ENCODE measurements at places on chromosomes 12 and 14. TPM values are rescaled to one million over a fixed set of nuclear protein-coding genes. Genes with fewer than 3 reads are reported as not detected.

GRCh38 chr12:21599143-21599999, 5.3 kb downstream of the GYS2 start:
- DNase-seq, result no peak

- peak; percentile 81 for DNase-seq
Observed at GRCh38 chr14:51996148-51996746, 6.9 kb downstream of the RTRAF start.

- peak; percentile 51 for DNase-seq
Observed at GRCh38 chr12:59164991-59165718, 244.9 kb upstream of the LRIG3 start.

DNA sequence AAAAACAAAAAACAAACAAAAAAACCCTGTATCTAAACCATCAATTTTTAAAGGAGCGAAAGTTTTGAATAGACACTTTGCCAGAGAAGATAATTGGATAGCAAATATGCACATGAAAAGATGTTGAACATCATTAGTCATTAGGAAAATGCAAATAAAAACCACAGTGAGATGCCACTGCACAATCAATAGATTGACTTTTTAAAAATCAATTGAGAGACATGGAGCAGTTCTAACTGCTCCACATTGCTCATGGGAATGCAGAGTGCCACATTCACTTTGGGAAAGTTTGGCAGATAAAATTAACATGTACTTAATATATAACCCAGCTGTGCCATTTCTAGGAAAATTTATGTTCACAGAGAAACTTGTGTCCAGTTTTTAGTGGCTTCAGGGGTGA, 12.7 kb downstream of the EIF2S1 start:
- DNase-seq, result no peak

DNA sequence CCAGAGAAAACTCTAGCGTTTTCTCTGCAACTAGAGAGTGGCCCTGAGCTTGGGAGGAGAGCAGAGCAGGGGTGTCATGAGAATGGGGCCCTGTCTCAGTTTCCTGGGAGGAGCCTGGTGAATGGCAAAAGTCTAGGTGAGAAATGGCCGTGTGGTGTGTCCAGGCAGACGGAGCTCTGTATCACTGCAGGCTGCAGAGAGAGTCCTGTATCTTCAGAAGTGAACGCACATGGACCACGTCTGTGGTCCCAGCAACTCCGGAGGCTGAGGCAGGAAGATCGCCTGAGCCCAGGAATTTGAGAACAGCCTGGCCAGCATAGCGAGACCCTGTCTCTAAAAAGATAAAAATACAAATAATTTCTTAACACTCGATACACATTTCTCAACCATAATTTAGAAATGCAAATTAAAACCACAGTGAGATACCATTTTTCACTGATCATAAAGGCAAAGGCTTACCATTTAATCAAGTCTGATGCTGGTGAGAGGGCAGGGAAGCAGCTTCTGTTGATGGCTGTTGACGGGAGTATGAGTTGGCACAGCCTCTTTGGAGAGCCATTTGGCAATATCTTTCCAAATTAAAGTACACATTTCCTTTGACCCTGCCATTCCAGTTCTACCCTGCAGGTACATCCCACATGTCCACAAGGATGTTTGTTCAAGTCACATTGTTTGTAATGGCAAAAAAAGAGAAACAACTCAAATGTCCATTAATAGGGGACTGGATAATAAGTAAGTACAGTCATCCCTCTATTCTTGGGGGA, 51.0 kb downstream of the NFKBIA start:
- DNase-seq, result no peak

- no peak for DNase-seq
Observed at GRCh38 chr12:64124511-64125197, 97.4 kb downstream of the KICS2 start.

- peak; percentile 96 for DNase-seq
Observed at GRCh38 chr12:32444895-32445294, 45.5 kb downstream of the FGD4 start.

- DNase-seq, result no peak
Observed at GRCh38 chr12:38501481-38501880, 184.9 kb downstream of the ALG10B start.

- DNase-seq, result no peak
Observed at GRCh38 chr12:4899364-4899763, 10.3 kb upstream of the KCNA1 start.

DNA sequence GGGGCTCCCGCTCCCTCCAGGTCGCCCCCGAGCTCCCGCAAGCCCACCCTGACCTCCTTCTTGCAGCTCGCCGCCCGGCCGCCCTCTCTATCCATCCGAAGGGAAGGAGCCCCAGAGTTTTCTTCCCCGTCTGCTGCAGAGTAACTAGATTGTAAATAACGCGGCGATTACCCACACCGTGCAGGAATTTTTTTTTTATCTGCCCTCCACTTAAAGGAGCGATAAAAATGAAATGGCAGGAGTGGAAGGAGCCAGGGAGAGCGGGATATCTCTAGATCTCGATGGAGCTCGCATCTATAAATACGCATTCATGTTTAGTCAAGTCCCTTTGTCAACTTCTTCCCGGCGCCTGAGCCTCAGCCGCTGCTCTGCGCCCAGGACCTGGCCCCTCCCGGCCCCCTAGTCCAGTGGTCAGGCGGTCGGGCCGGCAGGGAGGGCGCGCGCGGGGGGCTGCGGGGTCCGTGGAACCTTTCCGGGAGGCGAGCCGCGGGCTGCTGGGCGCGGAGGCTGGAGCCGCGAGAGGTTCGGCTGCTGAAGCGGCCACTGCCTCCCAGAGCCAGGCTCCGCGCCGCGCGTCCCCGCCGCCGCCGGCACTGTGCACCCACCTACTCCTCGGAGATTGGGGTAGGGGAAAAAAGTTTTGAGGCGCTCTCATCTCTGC, 386.0 kb downstream of the BCAT1 start:
- DNase-seq, result peak; percentile 34

GRCh38 chr12:106299202-106299774, 3.2 kb upstream of the TCP11L2 start:
- DNase-seq, result no peak

- peak; percentile 26 for DNase-seq
Observed at GRCh38 chr14:102928412-102929240, 6.2 kb downstream of the AMN start.

DNA sequence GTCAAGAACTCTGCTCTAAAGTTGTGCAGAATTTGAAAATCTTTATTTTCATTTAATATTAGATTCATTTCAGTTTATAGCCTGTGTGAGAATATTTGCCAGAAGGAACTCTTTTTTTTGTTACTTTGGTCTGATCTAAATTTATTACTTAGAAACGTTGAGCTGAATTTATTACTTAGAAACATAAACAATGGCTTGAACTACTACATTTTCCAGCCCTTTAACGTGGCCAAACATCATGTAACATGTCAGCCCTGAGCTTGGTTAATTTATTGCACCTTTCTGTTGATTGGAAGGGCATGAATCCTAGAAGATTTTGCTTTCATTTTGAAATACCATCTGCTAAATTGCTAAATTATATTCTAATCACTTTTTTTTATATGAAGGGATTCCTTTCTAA, 241.4 kb downstream of the TMEM117 start:
- DNase-seq, result no peak

GRCh38 chr12:113302886-113303640, 31.8 kb downstream of the SLC8B1 start:
- peak; percentile 25 for DNase-seq

DNA sequence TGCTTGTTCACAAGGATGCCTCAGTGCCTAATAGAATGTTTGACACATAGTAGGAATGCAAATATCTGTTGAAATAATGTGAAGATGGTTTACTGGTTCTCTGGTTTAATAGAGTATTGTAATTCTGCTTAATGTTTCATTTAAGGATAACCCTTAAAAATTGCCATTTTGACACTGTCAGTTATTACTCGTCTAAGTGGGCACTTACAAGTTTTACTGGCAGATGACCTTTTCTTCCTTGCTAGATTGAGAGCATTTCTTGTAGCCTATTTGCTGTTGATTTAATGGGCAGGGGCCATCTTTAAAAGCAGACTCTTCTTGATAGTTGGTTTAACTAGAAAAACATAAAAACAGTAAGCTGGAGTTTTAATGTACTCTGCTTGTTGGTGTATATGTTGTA, 1.9 kb downstream of the TMEM263 start:
- DNase-seq, result no peak

DNA sequence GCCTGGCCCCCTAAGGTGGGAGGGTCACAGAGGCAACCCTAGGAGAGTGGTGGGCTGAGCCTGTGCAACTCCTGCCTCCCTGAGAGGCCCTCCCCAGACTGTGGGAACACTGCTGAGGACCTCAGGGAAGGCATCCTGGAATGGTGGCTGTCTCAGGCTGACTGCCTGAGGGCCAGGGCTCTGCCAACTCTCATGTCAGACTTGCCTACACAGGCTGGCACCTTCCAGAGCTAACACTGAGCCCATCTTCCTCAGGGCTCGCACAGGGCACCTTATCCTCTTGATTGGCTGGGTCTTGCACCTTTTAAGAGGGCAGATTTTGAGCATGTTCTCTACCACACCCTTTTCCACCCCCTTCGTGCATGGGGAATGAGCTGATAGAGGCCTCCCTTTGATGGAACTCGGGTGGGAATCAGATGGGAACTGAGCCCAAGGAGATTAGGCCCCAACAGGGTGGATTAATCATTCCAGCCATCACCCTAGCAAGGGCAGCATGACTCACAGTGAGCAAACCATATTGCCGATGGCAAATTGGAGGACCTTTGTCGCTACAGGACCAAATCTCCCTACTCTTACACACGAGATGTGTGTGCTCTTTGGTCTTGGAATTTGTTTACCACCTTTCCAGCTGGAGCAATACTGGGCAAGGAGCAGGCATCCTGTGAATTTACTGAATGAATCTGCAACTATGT, 702.8 kb downstream of the VRK1 start:
- no peak for DNase-seq

GRCh38 chr14:69685218-69685616, 73.8 kb downstream of the SUSD6 start:
- DNase-seq, result peak; percentile 79

DNA sequence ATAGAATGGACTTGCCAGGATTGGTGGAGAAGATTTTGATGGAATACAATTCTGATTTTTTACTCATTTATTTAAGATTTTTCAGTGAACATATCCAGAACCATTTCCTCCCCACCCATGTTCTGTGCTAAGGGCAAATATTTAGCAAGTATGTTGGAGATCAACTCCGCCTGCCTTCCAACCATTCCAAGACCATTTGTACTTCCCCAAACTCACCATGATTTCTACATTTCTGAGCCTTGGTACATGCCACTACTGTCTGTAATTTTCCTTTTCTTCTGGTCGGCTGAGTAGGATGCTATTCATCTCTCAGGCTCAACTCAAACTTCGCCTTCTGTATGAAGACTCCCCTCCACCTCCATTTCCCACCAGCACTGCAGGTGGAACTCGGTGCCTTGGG, 150.6 kb downstream of the NTF3 start:
- no peak for DNase-seq

DNA sequence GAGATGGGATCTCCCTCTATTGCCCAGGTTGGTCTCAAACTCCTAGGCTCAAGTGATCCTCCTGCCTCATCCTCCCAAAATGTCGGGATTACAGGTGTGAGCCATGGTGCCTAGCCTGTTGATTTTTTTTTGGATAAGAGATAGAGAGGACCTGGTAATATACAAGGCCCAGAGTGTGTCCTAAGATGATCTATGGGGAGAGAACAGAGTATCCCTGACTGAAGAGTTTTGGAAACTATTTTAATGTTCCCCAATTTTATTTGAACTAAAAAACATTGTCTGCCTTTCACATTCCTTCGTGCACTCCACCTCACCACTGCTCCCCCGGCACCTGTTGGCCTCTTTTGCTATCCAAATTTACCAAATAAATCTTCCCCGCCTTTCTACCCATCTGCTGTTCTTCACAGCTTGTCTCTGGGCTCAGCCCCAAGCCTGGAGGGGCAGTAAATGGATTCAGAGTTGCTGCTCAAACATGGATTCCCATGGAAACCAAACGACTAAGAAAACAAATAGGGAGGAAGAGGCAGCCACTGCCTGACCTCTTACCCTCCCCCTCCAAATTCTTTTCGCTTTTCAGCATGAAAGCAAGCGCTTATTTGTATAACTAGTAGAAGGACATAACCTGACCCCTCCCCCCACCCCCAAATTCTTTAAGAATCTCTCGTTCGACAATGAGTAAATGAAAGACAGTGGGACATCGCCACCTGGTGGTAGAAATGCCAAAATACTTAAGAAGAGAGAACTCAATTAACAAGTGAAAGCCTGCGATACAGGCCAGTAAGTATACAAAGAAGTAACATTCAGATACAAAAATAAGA, 22.6 kb downstream of the OR10G3 start:
- peak; percentile 91 for DNase-seq

DNA sequence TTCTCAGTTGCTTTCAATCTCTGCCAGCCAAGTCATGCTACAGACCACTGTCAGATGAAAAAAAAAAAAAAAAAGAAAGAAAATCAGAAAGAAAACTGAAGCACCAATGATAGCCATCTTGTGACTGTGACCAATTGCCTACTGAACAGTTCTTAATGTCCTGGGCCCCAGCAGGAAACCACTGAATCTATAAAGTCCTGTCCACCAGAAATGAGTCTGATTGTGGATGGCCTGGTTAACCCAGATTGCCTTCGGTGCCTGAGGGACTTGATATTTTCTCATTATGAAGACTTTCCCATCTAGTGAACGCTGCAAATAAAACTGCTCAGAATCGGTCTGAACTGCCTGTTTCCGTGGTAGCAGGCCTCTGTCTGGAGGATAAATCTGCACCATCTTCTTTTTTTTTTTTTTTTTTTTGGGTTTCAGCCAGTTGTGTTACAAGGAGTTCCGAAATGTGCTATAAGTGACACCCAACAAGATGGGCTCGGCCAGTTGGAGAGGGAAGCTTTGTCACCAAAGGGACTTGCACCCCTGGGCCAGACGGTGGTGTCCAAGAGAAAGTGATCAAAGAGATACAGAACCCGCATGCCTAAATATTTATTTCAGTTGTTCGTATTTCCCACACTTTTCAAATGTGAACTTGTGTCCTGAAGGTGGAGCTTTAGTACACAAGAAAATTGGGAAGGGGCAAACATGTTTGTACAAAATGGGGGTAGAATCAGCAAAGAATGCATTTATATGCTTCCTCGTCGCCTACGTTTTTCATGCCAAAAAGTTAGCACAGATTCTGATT, 3.0 kb upstream of the PLXNC1 start:
- peak; percentile 28 for DNase-seq

DNA sequence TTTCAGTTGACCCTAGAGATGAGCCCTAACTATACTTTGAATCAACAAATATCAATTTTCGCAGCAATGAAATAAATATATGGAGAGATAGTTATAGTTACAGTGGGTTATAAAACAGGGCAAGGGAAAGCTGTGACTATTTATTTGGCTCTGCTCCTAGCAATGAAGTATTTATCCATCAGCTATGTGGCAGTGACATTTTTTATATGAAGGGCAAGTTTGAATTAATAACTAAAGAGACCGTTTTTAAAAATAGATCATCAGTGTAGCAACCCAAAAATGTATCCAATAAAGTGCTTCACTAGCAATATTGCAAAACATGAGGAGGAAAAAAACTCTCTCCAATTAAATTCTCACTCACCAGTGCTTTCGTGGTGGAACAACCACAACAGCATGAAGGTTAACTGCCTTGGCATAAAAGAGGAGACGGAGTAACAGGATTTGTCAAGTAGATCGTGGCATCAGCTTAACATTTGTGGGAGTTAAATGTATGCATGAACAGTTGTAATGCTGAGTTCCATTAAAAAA, 58.1 kb upstream of the NUDT4 start:
- no peak for DNase-seq

GRCh38 chr12:120357104-120357503, 11.9 kb downstream of the MSI1 start:
- DNase-seq, result no peak

The KRT6A gene
- total RNA-seq, result 1.9 TPM

The SLC22A17 gene
- total RNA-seq, result 3.7 TPM

The B3GNT4 gene
- total RNA-seq, result 0.17 TPM

The GPR162 gene
- 0.93 TPM for total RNA-seq

The KRT6C gene
- total RNA-seq, result not detected

The TAS2R7 gene
- not detected for total RNA-seq

The DYRK2 gene
- total RNA-seq, result 12.8 TPM

The ADCY4 gene
- 138 TPM for total RNA-seq

The PUS7L gene
- 18.7 TPM for total RNA-seq

Measured in dermis blood vessel endothelial cell (primary cell).